ENCODE measurements at places on chromosomes 4 and X. TPM values are rescaled to one million over a fixed set of nuclear protein-coding genes. Genes with fewer than 3 reads are reported as not detected.

DNA sequence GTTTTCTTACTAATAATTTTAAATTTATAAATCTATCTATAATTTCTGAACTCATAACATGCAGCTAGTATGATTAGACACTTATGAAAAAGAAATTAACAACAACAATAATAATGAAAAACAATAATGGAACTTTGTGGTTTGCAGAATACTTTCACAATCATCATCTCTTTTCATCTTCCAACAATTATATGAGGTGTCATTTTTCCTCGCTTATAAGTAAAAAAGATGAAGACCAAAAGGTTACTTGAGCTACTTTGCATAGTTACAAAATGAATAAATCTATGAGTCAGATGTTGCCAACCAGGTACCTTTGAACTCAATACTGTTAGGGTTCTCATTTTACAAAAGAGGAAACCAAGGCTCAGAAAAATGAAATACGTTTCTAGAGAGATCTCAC, 98.5 kb upstream of the ELOVL6 start:
- no peak for DNase-seq

- no peak for DNase-seq
These were observed 326.0 kb upstream of the F9 start for GRCh38 chrX:139204571-139204897.

GRCh38 chrX:30212172-30212571, 3.2 kb upstream of the MAGEB2 start:
- no peak for DNase-seq

- DNase-seq: no peak
These were observed 26.7 kb downstream of the CTBP1 start for GRCh38 chr4:1222036-1222789.

DNA sequence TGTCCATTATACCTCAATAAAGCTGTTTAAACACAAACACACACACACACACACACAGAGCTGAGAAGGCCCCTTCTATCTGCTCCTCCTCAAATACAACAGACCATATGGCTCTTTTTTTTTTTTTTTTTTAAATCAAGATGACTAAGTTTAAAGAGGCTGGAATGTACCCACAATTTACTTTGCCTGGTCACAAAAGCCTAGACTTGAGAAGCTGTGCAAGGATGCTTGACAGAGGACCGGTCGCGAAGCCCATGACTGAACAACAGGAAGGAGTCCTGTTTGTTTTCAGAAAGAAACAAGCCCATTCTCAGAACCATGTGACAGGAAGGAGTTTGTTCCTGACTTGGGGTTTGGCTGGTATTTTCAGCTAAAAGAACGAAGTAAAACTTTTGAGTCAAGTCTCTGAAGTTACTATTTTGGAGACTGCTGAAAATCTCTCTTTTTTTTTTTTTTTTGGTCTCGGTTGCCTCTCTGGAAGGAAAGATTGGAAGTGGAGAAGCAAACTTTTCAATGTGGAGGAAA, 650.9 kb upstream of the TENM3 start:
- DNase-seq: no peak

- DNase-seq: no peak
These were observed 2.7 kb downstream of the TNIP2 start for GRCh38 chr4:2753436-2753835.

DNA sequence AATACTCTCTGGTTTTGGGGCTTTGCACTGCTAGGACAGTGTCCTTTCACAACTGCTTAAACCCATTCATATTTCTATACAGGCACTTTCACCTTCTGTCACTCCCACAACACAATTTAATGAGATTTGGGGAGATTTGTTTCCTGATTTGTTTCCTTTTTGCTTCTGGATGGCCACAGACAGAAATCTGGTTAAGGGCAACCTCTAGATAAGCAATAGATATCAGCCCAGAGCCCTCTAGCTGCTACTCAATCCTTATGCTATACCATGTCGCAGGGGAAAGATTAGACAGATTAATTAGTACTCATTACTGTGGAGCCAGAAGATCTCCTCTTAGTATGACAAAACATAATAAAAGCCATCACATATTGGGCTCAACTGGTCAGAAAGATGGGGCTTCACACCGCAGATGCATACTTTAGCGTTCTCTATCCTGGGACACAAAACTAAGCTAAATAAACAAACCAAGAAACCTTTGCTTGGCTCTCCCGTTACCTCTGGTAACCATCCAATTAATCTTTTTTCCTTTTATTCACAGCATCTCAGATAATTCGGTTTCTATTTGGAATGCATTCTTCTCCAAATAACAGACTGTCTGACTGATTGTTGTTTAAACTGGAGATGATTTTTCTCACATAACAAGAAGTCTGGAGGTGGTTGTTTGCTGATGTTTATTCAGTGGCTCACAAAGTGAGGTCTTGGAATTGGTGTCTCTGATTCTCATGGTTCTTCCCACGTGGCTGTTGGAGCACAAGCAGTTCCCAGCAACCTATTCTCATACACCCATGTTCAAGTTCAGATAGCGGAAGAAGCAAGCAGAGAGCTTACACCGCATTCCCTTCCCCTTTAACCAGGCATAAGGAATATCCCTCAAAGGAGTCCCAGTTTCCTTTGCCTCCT, 41.0 kb upstream of the ZNF330 start:
- DNase-seq: no peak

GRCh38 chr4:174604198-174604597, 81.9 kb upstream of the HPGD start:
- DNase-seq: no peak

GRCh38 chr4:174681723-174682300, 147.2 kb downstream of the GLRA3 start:
- DNase-seq: no peak

DNA sequence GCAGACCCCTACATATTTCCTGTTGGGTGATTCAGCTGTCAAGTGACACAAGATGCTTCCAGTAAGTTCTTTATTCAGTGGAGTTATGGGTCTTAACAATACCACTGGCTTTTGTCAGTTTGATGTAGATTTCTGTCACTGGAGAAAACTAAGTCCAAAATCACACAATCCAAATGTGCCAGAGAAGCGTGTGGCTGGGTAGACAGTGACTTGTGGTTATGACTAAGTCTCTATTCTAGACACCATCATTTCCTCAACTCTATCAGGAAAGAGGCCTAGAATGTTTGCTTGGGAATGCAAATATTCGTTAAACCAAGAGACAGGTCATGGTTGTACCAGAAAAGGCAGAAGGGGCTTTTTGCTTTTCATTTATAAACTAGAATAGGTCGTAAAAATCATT, 54.4 kb upstream of the HS3ST1 start:
- DNase-seq: no peak

GRCh38 chr4:169342159-169342860, 71.6 kb upstream of the SH3RF1 start:
- no peak for DNase-seq

GRCh38 chr4:159209249-159209648, 106.4 kb downstream of the RAPGEF2 start:
- DNase-seq: no peak

- DNase-seq: no peak
These were observed 70.1 kb downstream of the CHST7 start for GRCh38 chrX:46643636-46644035.

The SYTL5 gene
- total RNA-seq: 3.0 TPM

GRCh38 chr4:19262467-19262866, 989.2 kb upstream of the SLIT2 start:
- no peak for DNase-seq

The ADH1A gene
- total RNA-seq: 0.80 TPM

- DNase-seq: no peak
These were observed 50.8 kb upstream of the TXK start for GRCh38 chr4:48184882-48185281.
